NB4 (cell line): ENCODE measurements at places on chromosomes 16 and 17.

DNA sequence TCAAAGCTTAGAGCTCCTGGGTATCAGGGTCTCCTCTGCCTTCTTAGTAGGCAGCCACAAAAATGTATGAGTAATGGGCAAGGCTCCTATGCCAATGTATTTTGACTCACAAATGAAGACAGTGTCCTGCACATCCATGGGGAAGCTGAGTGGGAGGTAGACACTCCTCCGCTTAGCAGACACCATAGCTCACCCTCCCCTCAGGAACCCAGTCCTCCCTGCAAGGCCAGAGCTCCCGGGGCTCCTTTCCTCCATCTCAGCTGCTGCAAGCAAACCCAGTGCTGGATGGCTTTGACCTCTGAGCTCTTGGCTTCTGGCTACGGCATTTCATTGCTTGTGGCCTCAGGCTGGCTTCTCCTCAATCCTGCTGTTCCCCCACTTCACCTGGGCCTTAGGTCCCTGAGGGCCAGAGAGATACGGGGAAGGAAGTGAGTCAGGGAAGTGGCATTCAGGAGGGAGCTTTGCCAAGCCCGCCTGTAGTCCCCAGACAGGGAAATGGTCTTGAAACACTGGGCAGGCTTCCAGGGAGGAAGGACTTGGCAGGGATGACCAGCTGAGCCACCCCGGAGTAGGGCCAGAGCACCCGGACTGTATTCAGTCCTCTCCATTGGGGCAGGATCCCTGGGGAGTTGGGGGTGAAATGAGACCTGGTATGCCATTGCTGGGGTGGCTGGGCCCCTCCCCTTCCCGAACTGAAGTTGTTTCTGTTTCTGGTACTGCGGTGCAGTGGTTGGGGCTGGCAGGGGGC, 4.5 kb downstream of the ABCC3 start:
- peak; percentile 33 for DNase-seq

DNA sequence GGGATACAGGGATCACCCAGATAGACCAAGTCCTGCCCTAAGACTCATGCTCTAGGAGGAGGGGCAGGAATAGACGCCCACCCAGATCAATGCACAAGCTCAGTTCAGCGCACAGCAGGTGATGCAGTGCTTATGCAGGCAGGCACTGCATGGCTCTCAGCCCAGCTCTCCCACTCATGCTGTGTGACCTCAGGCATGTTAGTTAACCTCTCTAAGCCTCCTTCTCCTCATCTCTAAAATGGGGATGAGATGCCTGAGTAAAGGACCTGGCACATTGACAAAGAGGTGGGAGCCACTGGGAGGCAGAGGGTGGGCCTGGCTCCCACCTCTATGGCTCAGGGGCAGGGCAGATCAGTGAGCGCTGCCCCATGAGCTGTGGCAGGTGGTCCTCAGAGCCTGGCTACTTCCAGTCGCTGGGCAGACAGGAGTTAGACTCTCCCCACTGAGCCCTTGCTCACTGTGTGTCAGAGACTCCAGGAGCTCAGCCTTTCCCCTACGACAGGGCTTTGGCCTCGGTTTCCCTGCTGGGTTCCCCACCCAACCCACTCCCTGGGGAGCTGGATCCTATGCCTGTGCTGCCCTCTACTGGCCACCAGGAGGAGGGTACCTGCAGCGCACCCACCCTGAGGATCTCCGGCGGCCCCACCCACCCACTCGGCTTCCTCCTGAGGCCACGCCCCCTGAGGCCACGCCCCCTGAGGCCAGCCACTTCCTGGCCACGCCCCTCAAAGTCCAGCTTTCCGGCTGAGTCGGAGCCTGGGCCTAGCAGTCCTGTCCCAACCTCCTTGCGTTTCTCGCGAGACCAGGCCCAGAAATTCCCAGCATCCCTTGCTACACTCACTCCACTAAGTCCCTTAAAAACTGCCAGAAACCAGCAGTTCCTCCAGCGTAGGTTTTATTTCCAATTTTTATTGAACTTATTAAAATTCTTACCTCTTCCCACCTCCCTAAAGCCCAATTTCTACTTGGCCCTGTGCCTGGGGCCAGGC, 196.1 kb downstream of the GSG1L start:
- peak; percentile 51 for DNase-seq

DNA sequence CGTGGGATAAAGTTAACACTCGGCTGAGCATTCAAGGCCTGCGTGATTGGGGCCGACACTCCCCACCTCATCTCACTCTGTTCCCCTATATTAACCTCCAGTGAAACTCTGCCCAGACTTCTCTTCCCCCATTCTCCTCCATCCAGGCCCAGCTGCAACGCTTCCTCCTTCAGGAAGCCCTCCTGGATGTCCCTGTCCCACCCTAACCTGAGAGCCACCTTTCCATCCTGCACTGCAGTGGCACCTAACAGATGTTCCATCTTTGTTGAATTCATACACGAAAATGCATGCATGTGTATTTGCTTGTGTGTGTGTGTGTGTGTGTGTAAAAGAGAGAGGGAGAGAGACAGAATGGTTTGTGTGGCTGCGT, 32.6 kb upstream of the SBK1 start:
- DNase-seq, result no peak

DNA sequence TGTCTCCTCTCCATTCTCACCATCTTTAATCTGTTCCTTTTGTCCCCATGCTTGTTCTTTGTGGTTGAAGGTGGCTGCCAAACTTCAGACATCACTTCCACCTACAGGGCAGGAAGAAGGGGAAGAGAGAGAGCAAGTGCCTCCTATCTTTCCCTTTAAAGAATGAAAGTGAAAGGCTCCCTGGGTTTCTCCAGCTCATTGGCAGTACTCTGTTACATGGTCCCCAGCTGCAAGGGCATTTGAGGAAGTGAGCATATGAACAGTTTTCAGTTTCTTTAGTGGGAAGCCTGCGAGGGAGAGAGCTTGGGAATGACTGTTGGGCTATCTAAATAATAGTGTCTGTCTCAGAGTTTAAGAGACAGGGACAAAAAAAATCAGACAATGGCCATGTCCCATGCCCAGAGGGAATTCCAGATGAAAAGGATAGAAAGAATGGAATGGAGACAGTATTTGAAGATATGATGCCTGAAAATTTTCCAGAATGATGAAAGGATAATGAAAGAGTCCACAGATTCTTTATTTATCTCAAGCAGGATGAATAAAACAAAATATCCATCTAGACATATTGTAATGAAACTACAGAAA, 159.9 kb downstream of the LGALS9B start:
- DNase-seq, result no peak

DNA sequence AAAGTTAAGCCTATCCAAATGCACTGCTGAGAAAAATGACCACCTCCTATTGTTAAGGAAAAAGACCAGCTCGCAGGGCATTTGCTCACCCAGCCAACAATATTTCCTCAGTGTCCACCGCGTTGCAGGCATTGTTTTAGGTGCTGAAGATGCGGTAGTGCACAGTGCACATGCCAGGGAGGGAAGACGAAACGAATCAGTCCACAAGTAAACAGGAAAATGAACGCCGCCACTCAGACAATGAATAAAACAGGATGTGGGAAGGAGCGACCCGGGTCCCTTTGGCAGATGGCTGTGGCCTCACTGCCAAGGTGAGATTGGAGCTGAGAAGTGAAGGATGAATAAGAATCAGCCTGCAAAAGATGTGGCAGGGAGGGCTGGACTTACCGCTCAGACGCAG, 249.2 kb downstream of the FOXL1 start:
- DNase-seq, result no peak

- DNase-seq, result peak; percentile 74
These were observed 14.4 kb upstream of the CBX8 start for GRCh38 chr17:79811011-79811867.

- peak; percentile 92 for DNase-seq
These were observed 1.0 kb upstream of the ATP2A3 start for GRCh38 chr17:3965118-3965800.

GRCh38 chr17:66829883-66830282, 5.0 kb upstream of the CACNG5 start:
- DNase-seq, result no peak

DNA sequence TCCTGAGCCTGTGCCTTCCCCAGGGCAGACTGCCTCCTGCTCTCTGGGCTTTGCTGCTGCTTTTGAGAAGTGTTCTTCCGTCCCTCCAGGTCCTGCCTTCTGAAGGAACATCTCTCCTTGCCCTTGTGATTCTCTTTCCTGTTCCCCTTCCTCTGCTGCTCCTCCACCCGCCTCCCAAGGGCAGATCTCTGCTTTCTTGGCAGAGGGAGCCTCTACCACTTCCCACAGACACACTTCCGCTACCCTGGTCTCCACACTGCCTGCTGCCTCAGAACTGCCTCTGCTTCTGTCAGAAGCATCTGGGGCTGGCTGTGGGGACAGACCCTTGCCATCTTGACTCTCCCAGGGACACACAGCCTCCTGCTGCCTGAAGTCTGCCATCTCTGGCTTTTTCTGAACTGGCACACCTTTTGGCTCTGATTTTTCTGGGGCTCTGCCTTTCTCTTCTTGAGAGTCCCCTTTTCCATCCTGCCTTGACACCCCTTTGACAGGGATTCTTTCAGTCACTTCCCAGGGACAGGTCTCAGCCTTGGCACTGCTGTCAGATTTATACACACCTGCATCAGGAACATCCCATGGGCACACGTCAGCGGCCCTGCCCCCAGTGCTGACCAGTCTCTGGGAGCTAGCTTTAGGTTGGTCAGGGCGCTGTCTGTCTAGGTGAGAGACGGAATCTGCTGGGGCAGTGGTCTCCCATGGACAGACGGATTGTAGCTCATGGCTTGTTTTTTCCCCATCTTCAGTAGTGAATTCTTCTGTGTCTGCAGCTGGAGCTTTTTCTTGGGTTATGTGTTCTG, 16.6 kb downstream of the GPR179 start:
- DNase-seq, result peak; percentile 40

- DNase-seq, result peak; percentile 98
These were observed 5.7 kb upstream of the SNAI3 start for GRCh38 chr16:88691924-88692560.

GRCh38 chr17:18246880-18247612, 11.5 kb downstream of the FLII start:
- peak; percentile 75 for DNase-seq

GRCh38 chr16:78196502-78196901, 97.0 kb downstream of the WWOX start:
- DNase-seq, result no peak

GRCh38 chr17:6623941-6624340, 16.6 kb downstream of the KIAA0753 start:
- no peak for DNase-seq
